MCF 10A (cell line): ENCODE measurements at places on chromosomes 5 and 9. TPM values are rescaled to one million over a fixed set of nuclear protein-coding genes. Genes with fewer than 3 reads are reported as not detected.

Gene TRIM36
- 4.9 and 7.1 TPM in 2 replicates for total RNA-seq

Gene SEC61B
- total RNA-seq = 238 and 324 TPM in 2 replicates

GRCh38 chr5:168184103-168184502 is 107.3 kb upstream of the WWC1 start:
- no peak for DNase-seq

DNA sequence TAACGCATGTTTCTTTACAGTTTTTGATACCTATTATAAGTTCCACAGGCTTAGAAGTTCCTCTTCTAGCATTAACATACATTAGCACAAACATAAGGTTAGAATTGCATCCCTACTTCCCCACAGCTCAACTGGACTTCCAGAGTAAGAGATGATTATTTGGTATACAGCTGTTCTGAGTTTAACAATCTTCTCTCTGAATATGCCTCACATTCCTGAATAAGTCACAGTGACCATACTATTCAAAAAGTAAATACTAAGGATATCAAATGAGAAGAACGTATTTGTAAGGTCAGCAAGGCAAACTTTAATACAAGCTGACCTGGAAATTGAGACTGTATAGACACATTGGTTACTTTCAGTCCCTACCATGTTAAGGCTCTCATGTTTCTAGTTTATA is 21.3 kb downstream of the NR6A1 start:
- no peak for DNase-seq

- no peak for DNase-seq
These were observed 25.2 kb upstream of the FCN2 start for GRCh38 chr9:134855231-134855899.

DNA sequence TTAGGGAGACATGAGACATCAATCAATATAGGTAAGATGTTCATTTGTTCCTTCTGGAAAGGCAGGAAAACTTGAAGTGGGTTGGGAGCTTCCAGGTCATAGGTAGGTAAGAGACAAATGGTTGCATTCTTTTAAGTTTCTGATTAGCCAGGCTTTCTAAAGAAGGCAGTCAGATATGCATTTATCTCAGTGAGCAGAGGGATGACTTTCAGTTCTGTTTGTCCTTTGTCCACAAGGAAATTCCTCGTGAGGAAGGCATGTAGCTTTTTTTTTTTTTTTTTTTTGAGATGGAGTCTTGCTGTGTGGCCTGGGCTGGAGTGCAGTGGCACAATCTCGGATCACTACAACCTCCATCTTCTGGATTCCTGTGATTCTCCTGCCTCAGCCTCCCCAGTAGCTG is 155.3 kb upstream of the ABCA1 start:
- DNase-seq = no peak

DNA sequence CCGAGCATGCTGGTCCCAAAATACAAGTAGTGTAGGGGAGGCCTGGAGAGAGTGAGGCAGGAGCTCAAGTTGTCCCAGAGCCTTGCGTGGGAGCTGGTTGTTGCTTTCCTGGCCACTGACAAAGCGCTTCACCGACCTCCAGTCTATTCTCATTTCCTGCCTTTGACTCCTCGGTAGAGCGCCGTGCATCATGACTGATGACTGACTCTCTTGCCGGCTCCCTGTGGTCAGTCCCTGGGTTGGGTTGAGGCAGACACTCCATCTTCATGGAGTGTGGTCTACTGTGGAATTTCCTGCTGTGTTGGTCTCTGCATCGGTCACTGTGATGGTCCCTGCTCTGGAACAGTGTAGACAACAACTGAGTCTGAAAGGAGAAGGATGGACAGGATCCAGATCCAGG is 175.1 kb upstream of the S1PR3 start:
- no peak for DNase-seq

GRCh38 chr9:86503314-86503713 is 149.1 kb upstream of the TUT7 start:
- no peak for DNase-seq

GRCh38 chr5:137203011-137203632 is 296.0 kb downstream of the SPOCK1 start:
- DNase-seq = no peak

GRCh38 chr9:86843206-86843605 is 104.1 kb downstream of the GAS1 start:
- peak; percentile 20 for DNase-seq

DNA sequence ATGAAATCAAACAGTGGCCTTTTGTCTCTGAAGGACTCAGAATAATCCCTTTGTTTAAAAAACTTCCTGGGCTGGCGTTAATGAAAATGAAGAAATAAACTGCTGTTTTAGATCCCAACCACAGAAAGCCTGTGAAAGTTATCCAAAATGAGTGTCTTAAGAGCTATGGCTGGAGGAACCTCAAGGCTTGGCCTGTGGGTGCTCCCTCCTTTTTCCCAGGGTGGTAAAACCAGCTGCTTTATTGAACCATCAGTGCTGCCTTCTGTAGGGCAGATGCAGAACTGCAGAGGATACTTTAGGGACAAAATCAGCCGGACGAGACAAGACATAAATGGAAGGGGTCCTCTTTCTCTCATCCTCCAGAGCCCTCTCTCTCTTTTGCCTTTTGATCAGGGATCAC is 100.9 kb downstream of the SMARCA2 start:
- peak; percentile 21 for DNase-seq

- DNase-seq = no peak
These were observed 6.2 kb downstream of the OR2S2 start for GRCh38 chr9:35951736-35952135.

- no peak for DNase-seq
These were observed 8.5 kb upstream of the ORM1 start for GRCh38 chr9:114314256-114314867.

DNA sequence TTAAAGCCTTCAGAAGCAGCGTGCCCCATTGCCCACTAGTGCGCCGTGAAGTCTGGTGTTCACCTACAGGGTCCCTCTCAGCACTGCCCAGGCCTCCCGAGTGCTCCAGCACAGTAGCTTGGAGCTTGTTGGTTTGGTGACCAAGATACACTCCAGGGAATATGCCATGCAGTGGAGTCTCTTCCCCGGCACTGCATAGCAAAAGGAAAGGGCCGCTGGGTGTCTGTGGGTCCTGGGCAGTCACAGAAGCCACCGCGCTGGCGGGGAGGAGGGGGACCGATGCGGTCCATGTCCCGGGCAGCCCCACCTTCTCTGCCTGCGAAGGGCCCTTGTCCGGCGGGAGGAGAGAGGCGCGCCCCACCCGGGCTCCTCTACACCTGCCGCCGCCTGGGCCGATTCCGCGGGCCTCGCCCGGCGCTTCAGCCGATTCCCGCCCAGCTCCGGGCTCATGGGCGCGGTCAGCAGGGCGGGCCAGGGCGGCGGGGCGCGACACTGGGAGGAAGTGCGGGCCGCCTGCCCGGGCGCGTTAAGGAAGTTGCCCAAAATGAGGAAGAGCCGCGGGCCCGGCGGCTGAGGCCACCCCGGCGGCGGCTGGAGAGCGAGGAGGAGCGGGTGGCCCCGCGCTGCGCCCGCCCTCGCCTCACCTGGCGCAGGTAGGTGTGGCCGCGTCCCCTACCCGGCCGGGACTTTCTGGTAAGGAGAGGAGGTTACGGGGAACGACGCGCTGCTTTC is at the start of gene SYK:
Gene SYK, plus strand, starts transcription at position 579 of the 732 bp plus-strand sequence. CDS start 42,080 bp downstream, outside the sequence.
- peak; percentile 21 for DNase-seq
